ENCODE measurements at places on chromosomes 2 and 18.

DNA sequence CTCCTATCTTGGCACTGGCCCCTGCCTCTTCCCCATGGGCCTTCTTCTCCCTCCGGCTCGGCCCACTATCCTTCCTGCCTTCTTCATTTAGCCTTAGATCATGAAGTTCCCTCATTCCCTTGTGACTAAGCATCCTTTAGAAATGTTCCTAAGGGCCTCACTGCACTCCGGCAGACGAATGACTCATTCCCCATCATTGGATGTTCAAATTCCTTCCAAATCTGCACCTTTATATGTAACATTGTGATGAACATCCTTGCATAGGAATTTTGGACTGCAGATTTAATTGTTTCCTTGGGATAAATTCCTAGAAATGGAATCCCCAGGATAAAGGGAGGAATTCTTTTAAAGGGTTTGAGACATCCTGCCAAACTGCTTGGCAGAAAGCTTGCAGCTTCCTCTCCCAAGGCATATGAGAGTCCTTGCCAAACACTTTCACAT is 19.0 kb downstream of the CRACDL start:
- no peak for DNase-seq

DNA sequence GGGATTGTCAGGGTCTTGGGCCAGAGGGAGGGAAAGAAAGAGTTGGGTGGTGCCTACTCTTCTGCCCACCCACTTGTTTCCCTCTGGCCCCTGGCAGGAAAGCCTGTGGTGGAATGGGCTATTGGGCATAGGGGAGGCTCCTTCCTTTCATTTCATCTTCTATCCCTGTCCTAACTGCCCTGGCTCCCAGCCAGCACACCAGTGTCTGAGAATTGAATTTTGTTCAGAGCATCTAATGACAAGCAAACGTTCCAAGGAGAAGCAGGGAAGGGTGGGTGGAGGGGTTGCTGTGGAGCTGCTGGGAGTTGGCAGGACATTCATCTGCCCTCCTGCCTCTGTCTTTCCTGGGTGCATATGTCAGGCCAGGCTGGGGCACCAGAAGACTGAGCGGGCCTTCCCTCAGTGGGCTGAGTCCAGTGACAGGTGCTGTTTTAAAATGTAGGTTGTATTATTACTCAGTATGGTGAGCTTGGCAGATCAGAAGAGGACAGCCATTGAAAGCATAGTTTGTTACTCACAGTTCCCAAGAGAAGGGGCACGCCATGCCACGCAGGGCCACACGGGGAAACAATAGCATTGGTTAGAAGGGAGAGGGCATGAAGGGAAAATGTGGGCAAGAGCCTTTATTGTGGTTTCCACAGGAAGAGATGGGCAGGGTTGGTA is 171.9 kb downstream of the ACOXL start:
- no peak for DNase-seq

- no peak for DNase-seq
Measured at GRCh38 chr18:7622721-7623120, 55.6 kb downstream of the PTPRM start.

- no peak for DNase-seq
Measured at GRCh38 chr2:149388120-149388816, 57.9 kb downstream of the LYPD6 start.

- DNase-seq: no peak
Measured at GRCh38 chr18:57644540-57644939, 22.9 kb upstream of the NARS1 start.

GRCh38 chr18:49227441-49228165 is 232.8 kb downstream of the DYM start:
- no peak for DNase-seq

GRCh38 chr2:33042265-33042664 is 95.5 kb downstream of the LTBP1 start:
- DNase-seq: no peak

- DNase-seq: no peak
Measured at GRCh38 chr2:7604456-7604855, 687.2 kb downstream of the RNF144A start.

DNA sequence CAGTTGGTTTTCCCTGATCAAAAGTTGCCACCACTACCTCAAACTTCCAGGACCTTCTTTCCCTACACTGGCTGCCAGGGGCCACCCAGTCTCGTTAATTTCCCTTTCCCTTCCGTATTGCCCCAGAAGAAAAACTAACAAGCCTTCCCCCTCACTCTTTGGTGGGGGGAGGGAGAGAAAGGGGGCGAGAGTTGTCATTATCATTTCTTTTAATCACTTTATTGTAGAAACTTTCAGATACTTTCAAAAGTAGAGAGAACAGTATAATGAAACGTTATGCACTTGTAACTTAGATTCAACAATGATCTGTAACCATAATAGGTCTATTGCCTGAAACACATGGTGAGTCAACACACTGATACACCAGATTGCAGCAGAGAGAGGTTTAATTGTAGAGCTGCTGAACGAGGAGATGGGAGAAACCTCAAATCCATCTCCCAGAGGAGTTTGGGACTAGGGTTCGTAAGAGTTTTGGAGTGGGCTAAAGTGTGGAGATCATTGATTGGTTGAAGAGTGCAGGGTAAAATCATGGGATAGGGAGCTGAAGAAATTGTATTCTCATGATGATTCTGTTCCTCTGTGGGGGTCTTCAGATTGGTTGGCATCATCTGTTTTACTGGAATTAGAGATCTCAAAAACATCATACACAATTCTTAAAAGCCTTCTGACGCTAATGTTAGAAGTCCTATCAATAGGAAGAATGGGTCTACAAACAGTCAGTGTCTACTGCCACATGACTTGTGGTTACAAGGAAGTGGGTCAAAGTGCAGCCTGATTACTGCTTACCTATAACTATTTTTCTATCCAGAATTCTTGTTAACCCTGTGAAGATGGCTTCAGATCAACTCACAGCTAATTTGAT is 2.6 kb upstream of the RNF149 start:
- no peak for DNase-seq

DNA sequence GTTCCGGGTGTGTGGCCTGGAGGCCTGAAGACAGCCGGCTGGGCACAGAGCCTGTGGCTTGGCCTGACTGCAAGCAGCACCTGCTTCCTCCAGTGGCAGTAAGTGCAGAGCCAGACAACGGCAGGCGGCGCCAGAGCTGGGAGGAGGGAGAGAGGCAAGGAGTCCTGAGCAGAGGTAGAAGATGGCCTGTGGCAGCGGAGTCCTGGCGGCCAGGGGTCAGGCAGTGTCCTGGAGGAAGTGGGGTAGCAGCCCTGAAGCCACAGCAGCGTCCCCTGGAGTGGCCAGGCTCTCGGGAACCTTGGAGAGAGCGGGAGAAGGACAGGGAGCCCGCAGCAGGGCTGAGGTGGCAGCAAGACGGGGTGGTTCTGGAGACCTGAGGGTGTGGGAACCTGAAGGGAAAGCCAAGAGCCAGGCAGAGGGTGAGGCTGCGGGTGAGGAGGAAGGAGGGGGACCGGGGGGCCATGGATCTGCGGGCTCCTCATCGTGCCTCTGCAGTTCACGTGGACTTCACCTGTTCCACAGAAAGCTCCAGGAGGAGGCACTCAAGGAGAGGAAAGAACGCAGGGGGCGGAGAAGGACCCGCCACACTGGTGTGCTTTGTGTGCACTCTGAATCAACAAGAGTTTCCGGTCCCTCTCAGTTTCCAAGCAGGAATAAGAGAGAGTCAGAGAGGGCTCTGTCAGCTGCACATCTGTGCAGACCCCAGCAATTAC is 85.9 kb downstream of the USP40 start:
- DNase-seq: no peak

GRCh38 chr2:38485734-38486133 is 108.7 kb upstream of the ATL2 start:
- DNase-seq: no peak

DNA sequence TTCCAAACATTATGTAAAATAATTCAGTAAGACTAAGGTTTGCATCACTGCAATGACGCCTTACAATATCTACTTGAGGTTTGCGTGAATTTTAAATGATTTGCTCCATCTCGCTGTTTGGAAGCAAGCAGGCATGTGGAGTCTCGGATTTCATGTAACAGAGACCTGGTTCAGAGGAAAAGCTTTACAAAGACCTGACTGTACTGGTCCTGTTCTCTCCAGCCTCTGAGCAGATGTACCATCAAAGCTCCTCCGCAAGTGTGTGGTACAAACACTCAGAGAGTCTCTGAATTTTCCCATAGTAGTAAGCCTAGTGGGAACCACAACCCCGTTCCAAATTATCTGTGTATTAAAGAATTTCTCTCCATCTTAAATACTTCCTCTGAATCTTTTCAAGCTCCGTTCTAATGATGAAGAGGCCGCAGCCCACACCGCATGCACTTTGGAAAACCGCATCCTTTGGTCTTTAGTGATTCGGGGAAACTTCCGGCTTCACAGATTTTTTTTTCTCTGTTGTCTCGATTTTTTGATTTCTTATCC is 728.1 kb upstream of the SOX11 start:
- DNase-seq: no peak

GRCh38 chr2:1739961-1740715 is 4.2 kb downstream of the PXDN start:
- DNase-seq: no peak

- no peak for DNase-seq
Measured at GRCh38 chr2:143764706-143765105, 635.5 kb downstream of the ARHGAP15 start.

GRCh38 chr18:50796495-50796894 is 23.3 kb downstream of the MRO start:
- DNase-seq: no peak

DNA sequence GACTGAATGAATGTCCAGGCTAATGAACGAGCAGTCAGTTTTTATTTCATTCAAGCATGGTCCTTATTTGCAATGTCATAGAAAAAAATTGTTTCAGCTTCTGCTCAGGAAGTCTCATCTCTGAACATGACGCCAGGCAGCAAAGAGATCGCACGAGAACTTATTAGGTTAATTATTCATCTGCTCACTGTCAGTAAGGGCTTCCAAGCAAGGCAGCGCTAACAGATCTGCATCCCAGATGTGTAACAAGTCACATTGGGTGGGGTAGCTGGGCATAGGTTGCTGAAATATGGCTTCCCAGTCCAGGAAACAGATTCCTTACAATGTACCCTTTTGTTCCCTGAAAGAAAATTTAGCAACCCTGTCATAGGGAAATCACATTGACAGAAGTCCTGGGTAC is 63.5 kb downstream of the ANKRD44 start:
- no peak for DNase-seq

DNA sequence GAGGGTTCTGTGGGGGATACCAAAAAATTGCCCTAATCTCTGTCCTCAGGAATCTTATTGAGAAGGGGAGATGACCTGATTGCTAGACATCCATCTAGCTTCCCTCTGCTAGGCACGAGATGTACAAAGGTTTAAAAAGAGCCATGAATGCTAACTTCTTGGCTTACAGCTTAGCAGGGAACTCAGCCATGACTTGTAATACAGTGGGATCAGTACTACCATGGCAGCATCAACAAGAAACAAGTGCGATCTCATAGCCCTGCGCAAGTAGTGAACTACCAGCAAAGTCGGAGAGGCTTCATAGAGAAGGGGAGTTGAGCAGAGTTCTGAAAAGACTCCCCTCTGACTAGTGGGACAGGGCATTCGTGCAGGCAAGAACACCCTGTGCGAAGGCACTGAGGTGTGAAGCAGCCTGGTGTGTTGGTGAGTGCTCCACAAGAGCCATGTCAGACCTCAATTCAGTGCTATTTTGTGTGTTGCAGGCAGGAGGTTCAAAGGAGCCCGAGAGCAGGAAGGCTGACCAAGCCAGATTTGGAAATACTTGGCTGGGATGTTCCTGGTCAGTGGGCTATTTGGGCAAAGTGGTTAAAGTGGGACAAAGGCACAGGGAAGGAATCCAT is 130.0 kb downstream of the FMNL2 start:
- no peak for DNase-seq

- DNase-seq: no peak
Measured at GRCh38 chr2:200640901-200641300, 55.1 kb downstream of the AOX1 start.

DNA sequence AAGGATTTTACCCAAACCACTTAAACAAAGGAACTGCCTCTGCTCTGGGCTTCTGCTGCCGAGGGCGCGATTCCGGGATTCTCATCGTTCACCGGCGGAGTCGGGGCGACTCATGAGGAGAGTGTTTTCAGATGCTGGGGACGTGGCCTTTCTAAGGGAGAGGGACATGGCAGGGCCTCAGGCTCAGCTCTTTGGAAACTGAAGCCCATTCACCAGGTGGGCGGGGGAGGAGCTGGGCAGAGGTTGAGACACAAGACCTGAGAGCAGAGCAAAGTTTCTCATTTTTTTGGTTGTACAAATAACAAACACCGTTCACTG is 29.8 kb downstream of the NFATC1 start:
- no peak for DNase-seq

DNA sequence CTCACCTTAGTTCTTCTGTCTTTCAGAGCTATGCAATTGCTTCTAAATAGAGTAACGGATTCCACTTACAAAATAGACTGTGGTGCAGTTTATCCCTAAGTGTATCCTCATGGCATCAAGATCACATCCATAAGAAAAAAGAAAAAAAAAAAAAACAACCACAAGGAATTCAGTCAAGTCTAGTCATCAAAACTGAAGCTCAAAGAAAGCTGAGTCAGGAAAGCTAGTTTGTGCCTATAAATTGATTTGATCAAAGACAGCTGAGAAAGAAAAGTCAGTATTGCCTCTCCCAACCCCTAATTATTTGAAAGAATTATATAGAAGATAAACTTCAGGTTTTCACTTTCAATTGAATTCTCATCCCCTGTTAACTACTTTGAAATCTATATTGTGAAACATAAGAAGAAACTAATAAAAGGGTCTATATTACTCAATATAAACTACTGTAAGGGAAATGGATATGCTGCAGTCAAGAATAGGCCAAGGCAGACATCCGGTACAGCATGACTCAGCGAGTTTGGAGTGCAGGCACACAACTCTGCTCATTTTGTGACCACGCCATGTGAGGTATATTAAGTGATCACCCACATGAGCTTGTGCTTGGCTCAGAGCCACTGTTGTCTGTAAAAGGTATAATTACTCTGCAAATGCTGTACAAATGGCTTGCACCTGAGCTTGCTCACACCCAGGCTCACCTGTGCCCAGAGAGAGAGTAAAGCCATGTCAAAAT is 568.1 kb upstream of the CRIM1 start:
- DNase-seq: no peak

GRCh38 chr2:66805016-66805865 is 370.3 kb downstream of the MEIS1 start:
- DNase-seq: no peak

- no peak for DNase-seq
Measured at GRCh38 chr2:198314559-198315153, 510.3 kb downstream of the PLCL1 start.

- DNase-seq: no peak
Measured at GRCh38 chr2:45009928-45010701, 863 bp upstream of the SIX2 start.
